Ovary (tissue), 10 donors: ENCODE measurements at places on chromosomes 7 and 10.

DNA sequence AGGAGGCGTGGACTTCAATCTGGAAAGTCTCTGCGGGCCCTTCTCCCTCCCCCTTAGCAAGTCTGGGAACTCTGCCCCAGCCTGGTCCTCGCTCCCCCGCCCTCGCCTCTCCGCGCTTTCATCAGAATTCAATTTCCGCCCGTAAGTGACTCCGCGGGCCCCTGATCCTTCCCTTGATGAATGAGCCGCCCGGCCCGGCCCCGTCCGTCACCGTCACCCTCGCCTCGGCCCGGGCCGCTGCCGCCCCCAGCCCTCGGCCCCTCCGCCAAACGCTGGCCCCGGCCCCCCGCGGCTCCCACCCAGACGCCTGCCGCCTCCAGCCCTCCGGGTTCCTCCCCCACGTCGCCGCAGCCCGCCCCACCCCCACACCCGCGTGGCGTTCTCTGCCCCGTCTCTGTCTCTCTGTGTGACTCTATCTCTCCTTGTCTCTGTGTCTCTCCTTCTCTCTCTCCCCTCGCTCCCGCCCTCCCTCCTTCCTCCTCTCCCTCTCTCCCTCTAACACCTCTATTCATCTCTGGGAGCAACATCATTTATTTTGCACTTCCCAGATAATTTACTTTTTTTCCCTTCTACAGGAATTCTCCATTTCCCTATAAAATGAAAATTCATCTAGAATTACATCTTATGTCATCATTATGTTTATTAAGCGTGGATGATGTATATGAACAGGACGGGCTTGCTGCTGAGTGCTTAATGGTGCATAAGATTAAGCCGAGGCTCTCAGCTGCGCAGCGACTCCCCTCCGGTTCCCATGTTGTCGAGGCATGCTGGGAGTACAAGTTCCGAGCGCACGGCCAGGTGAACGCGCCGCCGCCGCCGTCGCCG is 91.2 kb upstream of the PAX2 start:
- no peaks in the 10 kb centered on the region for H3K27me3 ChIP-seq
- H3K4me1 ChIP-seq: no peaks in the 10 kb centered on the region
- H3K4me3 ChIP-seq: no peak overlapping the region

DNA sequence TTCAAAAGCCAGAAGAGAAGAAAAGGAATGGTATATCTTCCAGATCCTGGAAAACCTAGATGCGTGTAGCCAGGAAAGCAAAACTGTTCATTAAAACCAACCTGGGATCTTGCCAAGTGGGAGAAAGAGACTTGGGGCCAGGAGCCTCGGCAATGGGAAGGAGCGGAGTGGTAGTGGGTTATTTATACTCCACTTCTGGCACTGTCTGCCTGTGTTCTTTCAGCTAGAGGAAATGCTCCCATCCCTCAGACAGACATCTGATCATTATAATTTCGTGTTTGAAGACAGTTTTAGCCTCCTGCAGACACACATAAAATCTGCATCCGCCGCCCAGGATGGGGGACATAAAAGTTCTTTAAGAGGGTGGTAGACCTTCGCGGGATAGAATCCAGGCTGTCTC is 421.6 kb downstream of the RPS24 start:
- H3K4me1 ChIP-seq: peaks cover 10% of the 10 kb centered on the region
- H3K27me3 ChIP-seq: no peaks in the 10 kb centered on the region
- DNase-seq: no peak
- no peak overlapping the region for H3K4me3 ChIP-seq
- H3K36me3 ChIP-seq: no peaks in the 10 kb centered on the region
- H3K27ac ChIP-seq: no peak overlapping the region

DNA sequence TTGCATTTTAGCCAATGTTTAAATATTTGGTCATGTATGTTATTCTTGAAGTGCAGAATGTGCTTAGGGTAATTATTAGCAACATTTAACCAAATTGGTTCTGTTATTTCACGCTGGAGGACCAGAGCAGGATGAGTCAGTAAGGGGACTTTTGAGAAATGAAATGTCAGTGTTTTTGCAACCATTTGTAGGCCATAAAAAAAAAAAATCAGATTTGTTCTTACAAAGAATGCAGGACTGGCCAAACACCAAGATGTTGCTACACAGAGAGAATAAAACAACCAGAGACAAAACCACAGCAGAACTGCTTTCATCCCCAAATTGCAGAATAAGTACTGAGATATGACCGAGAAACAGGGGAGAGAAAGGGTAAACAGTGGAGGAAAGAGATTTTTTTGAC is 62.1 kb downstream of the TPST1 start:
- no peak overlapping the region for H3K4me3 ChIP-seq
- DNase-seq: peak; percentile 41
- H3K4me1 ChIP-seq: no peaks in the 10 kb centered on the region
- no peaks in the 10 kb centered on the region for H3K36me3 ChIP-seq

DNA sequence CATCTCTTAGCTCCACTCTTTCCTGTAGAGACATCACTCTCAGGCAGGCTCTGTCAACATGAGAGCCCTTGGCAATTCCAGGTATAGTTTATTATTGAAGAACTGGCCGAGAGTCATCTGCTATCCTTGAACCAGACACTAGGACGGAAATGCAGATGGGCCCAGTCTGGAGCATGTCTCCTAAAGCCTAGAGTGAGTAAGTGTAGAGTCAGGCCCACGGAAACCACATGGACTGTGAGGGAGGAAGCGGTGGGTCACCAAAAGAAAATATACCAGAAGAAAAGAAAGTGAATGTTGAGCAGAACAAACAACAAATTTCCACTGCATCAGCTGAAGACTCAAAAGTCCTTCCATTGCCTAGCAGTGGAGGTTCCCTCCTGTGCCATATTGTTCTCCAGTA is 15.7 kb upstream of the RELN start:
- no peak overlapping the region for H3K4me3 ChIP-seq
- no peaks in the 10 kb centered on the region for H3K27me3 ChIP-seq
- no peak for DNase-seq
- H3K36me3 ChIP-seq: no peaks in the 10 kb centered on the region

DNA sequence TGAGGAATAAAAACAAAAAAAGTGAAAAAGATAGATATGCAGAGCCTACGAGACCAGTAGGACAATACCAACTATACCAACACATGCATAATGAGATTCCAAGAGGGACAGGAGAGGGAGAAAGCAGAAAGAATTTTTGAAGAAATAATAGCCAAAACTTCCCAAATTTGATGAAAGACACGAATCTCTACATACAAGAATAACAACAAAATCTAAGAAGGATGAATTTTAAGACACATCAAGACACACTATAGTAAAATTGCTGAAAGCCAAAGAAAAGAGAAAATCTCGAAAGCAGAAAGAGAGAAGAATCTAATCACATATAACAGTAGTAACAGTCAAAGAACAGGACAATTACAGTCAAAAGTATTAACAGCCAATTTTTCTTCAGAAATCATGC is 7.5 kb upstream of the MAT1A start:
- H3K27me3 ChIP-seq: no peaks in the 10 kb centered on the region
- DNase-seq: no peak
- no peak overlapping the region for H3K27ac ChIP-seq
- no peaks in the 10 kb centered on the region for H3K36me3 ChIP-seq

GRCh38 chr7:134474828-134475227 is 15.9 kb upstream of the AKR1B1 start:
- H3K27ac ChIP-seq: no peak overlapping the region
- no peak for DNase-seq
- H3K4me3 ChIP-seq: no peak overlapping the region
- no peaks in the 10 kb centered on the region for H3K27me3 ChIP-seq

GRCh38 chr10:114349522-114350215 is 54.6 kb downstream of the AFAP1L2 start:
- peaks cover 43% of the 10 kb centered on the region for H3K4me1 ChIP-seq
- DNase-seq: peak; percentile 49
- no peaks in the 10 kb centered on the region for H3K27me3 ChIP-seq
- no peak overlapping the region for H3K4me3 ChIP-seq
- H3K27ac ChIP-seq: peak overlapping the region; percentile 78

- no peaks in the 10 kb centered on the region for H3K36me3 ChIP-seq
- H3K4me3 ChIP-seq: no peak overlapping the region
- H3K27ac ChIP-seq: no peak overlapping the region
- H3K4me1 ChIP-seq: no peaks in the 10 kb centered on the region
- no peaks in the 10 kb centered on the region for H3K27me3 ChIP-seq
- no peak for DNase-seq
Measured at GRCh38 chr10:75342397-75342796, 59.2 kb downstream of the ZNF503 start.

- no peak overlapping the region for H3K27ac ChIP-seq
- H3K4me3 ChIP-seq: no peak overlapping the region
- DNase-seq: no peak
- H3K4me1 ChIP-seq: no peaks in the 10 kb centered on the region
Measured at GRCh38 chr7:121798896-121799295, 74.1 kb upstream of the PTPRZ1 start.
